ENCODE measurements at places on chromosomes 16 and 17. TPM values are rescaled to one million over a fixed set of nuclear protein-coding genes. Genes with fewer than 3 reads are reported as not detected.
A peak's percentile ranks its signal among the peaks of the same experiment; 100 is the strongest.

GRCh38 chr17:8867361-8867981, at the start of gene PIK3R6:
TSS of gene PIK3R6 (minus strand) at chr17:8867674. CDS start at chr17:8849794, 17,880 bp downstream.
- peak; percentile 73 for DNase-seq
- H3K36me3 ChIP-seq = peaks cover 12% of the 10 kb centered on the region
- peak within 1 kb of the TSS; percentile 92 for H3K27ac ChIP-seq

GRCh38 chr16:56262551-56263245, 71.4 kb downstream of the GNAO1 start:
- no peak for DNase-seq
- H3K4me3 ChIP-seq = peak overlapping the region; percentile 64
- peak overlapping the region; percentile 41 for H3K27ac ChIP-seq
- no peaks in the 10 kb centered on the region for H3K36me3 ChIP-seq
- H3K27me3 ChIP-seq = peaks cover 3% of the 10 kb centered on the region
- H3K4me1 ChIP-seq = peaks cover 26% of the 10 kb centered on the region

GRCh38 chr17:36188891-36189306, 7.7 kb downstream of the CCL3L1 start:
- no peaks in the 10 kb centered on the region for H3K36me3 ChIP-seq
- no peak overlapping the region for H3K27ac ChIP-seq
- no peak overlapping the region for H3K4me3 ChIP-seq
- H3K27me3 ChIP-seq = peaks cover 29% of the 10 kb centered on the region
- DNase-seq = peak; percentile 76
- peaks cover 21% of the 10 kb centered on the region for H3K4me1 ChIP-seq

DNA sequence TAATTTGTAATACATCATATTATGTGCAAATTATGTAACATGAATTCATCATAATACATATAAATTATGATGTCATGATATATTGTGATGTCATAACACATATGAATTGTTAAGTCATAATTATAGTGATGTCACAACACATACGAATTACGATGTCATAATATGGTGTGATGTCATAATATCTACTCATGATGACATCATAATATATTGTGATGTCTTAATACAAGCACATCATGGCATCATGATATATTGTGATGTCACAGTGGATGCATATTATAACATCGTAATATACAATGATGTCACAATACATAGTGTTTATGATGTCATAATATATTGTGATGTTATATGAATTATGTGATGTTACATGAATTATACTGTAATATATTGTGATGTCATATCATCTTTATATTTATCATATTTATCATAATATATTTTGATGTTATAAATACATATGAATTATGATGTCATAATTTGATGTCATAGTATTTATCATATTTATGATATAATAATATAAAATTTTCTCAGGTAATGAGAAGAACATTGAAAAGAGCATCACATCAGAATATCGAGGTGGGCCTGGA, 1793.0 kb downstream of the TP53TG3F start:
- no peak for DNase-seq
- no peaks in the 10 kb centered on the region for H3K27me3 ChIP-seq
- no peaks in the 10 kb centered on the region for H3K36me3 ChIP-seq
- no peaks in the 10 kb centered on the region for H3K4me1 ChIP-seq
- H3K4me3 ChIP-seq = no peak overlapping the region
- no peak overlapping the region for H3K27ac ChIP-seq

GRCh38 chr17:79922116-79922601, 82.9 kb upstream of the CBX4 start:
- peaks cover 5% of the 10 kb centered on the region for H3K4me1 ChIP-seq
- no peak overlapping the region for H3K27ac ChIP-seq
- H3K4me3 ChIP-seq = no peak overlapping the region
- no peak for DNase-seq
- no peaks in the 10 kb centered on the region for H3K27me3 ChIP-seq

- DNase-seq = no peak
- H3K27ac ChIP-seq = peak overlapping the region; percentile 66
- no peaks in the 10 kb centered on the region for H3K27me3 ChIP-seq
- H3K4me1 ChIP-seq = peaks cover 68% of the 10 kb centered on the region
- no peak overlapping the region for H3K4me3 ChIP-seq
Measured at GRCh38 chr16:27332105-27332504, 18.3 kb downstream of the IL4R start.

- no peaks in the 10 kb centered on the region for H3K27me3 ChIP-seq
- H3K4me3 ChIP-seq = no peak overlapping the region
- peaks cover 2% of the 10 kb centered on the region for H3K4me1 ChIP-seq
- DNase-seq = no peak
- H3K36me3 ChIP-seq = no peaks in the 10 kb centered on the region
Measured at GRCh38 chr17:72682605-72683004, 409.9 kb downstream of the SLC39A11 start.

SLC52A1 gene
- 0.14 TPM for total RNA-seq

GRCh38 chr17:57955183-57955931, at the start of gene CUEDC1:
TSS of gene CUEDC1 (minus strand) at chr17:57955412. CDS start at chr17:57885564, 69,848 bp downstream.
- peaks cover 51% of the 10 kb centered on the region for H3K27me3 ChIP-seq
- peaks cover 24% of the 10 kb centered on the region for H3K4me1 ChIP-seq
- peak within 1 kb of the TSS; percentile 75 for H3K4me3 ChIP-seq
- H3K36me3 ChIP-seq = no peaks in the 10 kb centered on the region
- peak; percentile 91 for DNase-seq

DNA sequence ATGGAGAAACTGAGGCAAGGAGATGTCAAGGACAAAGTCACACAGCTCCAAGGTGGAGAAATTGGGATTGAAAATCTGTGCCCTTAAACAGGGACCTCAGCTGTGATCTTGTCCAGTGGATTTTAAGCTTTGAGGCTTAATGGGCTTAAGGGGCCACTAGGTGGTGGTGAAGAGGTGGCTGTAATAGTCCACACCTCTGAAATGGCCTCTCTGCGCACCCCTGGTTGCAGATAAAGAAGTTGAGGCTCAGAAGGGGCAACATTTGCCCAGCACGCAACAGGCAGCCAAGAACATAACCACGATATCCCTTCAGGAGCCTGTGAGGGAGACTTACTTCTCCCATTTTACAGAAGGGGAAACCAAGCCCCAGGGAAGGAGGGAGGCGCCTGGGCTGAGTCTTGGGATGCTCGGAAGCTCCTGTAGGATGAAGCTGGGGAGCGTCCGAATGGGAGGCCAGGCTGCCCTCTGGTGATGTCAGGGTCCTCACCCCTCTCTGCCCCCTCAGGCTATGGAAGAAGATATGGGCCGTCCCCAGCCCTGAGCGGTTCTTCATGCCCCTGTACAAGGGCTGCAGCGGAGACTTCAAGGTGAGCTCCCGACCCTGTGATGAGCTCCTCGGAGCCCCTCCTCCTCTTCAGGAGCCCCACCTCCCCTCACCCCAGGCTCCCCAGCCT, 43.7 kb downstream of the IL21R start:
- no peak for DNase-seq
- no peaks in the 10 kb centered on the region for H3K27me3 ChIP-seq
- H3K4me3 ChIP-seq = no peak overlapping the region
- H3K27ac ChIP-seq = peak overlapping the region; percentile 66
- H3K36me3 ChIP-seq = peaks cover 95% of the 10 kb centered on the region
- H3K4me1 ChIP-seq = peaks cover 38% of the 10 kb centered on the region

PIRT gene
- total RNA-seq = not detected

DNA sequence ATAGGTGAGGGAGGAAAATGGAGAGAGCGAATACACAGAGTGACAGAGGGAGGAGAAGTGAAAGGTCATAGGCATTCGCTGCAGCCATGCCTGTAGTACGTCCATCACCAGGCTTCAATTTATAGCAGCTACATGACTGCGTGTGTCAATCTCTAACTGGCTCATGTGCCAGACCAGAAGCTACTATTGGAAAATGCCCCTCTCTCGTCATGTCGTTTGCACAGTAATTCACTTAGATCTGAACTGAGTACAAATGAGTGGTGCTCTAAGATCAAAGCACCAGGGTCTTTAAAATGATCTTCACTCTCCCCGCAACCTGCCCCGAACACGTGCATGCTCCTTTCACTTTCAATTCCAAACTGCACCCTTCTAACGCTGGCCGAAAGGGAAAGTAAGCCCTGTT, 51.3 kb downstream of the ADCY9 start:
- peak overlapping the region; percentile 65 for H3K27ac ChIP-seq
- H3K4me3 ChIP-seq = peak overlapping the region; percentile 75
- DNase-seq = peak; percentile 84
- H3K4me1 ChIP-seq = peaks cover 11% of the 10 kb centered on the region

DHRS7C gene
- total RNA-seq = not detected

GRCh38 chr16:15597822-15598647, 44.9 kb downstream of the MARF1 start:
- H3K4me1 ChIP-seq = peaks cover 23% of the 10 kb centered on the region
- H3K27me3 ChIP-seq = no peaks in the 10 kb centered on the region
- peak overlapping the region; percentile 74 for H3K27ac ChIP-seq
- H3K4me3 ChIP-seq = no peak overlapping the region
- no peak for DNase-seq

DNA sequence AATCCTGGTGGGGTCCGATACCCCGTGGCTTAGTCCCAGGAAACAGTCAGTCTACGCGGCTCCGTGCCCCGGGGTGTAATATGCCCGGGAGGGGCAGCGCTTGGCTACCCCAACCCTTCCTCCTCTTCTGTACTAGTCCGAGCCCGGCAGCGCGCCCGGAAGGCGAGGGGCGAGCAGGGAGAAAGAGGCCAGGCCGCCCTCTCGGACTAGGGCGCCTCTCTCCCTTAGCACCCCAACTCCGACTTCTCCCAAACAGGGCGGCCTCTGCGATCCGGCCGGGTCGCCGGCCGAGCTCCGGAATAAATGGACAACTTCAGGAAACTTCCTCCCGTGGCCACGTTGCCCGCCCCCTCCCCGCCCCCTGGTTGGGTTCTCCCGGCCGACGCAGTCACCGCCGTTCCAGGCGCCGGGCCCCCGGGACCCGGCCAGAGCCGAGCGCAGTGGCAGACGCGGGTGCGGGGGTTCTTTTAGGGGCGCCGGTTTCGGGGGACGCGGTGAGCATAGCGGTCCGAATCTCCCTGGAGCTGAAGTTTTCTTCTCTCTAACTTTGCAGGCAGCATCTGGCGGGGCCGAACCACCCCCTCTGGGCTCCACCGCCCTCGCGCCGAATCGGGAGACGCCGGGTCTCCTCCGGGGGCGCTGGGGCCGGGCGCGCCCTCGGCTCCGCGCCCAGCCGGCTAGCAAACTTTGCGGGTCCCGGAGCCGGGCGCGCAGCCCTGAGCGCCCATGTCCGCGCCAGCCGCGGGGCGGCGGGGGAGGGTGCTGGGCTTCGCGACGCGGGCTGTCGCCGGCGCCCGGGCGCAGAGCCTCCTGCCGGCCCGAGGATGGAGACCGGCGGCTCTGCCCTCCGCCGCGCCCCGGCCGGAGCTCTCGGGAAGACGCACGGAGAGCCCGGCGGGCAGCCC, at the start of gene SDK2:
TSS of gene SDK2 (minus strand) at position 301 of the 905 bp plus-strand sequence. CDS start 357 bp downstream, outside the sequence.
- peaks cover 60% of the 10 kb centered on the region for H3K27me3 ChIP-seq
- peak within 1 kb of the TSS; percentile 37 for H3K27ac ChIP-seq
- no peaks in the 10 kb centered on the region for H3K36me3 ChIP-seq
- H3K4me1 ChIP-seq = peaks cover 15% of the 10 kb centered on the region
- H3K4me3 ChIP-seq = peak within 1 kb of the TSS; percentile 85

GRCh38 chr17:79707931-79708891, 22.5 kb upstream of the ENPP7 start:
- peak; percentile 88 for DNase-seq
- no peaks in the 10 kb centered on the region for H3K27me3 ChIP-seq
- H3K4me3 ChIP-seq = no peak overlapping the region
- no peaks in the 10 kb centered on the region for H3K4me1 ChIP-seq
- no peak overlapping the region for H3K27ac ChIP-seq

HIC1 gene
- 49.4 TPM for total RNA-seq

IGF2BP1 gene
- total RNA-seq = 0.09 TPM

OR1A1 gene
- not detected for total RNA-seq

DNA sequence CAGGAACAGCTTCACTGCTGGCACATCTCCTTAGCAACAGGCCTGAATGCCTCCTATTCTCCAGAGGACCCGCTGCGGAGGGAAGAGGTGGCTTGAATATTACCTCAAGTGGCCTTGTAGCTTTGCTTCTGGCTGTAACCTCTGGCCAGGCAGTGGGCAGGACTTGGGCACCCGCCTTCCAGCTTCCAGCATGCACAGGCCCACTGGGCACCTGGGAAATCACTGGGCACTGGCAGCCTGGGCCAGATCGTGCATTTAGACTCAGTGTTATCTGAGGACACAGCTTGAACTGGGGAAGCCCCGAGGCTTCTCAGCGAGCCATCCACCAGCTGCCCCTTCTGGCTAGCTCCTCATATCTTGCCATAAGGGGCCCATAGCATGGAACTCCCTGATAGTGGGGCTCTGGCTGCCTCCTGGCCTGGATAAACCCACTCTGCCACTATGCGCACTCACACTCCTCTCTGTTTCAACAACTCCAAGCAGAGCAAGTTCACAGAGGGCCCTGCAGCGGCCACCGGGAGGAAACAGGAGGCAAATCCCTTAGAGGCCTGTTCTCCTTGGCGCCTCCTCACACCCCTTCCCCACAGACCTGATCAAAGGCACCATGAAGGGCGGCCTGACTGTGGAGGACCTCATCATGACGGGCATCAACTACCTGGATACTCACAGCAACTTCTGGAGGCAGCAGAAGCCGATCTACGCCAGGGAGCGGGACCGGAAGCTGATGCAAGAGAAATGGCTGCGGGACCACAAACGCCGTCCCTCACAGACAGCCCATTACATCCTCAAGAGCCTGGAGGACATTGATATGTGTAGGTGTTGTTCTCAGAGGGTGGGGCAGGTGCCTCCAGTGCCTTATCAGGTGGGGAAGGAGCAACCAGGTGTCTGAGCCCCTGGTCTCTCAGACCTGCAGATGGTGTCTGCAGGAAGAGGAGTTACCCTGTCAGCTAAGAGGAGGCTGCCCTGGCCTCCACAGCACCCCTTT, 7.8 kb downstream of the ODAD4 start:
- no peaks in the 10 kb centered on the region for H3K27me3 ChIP-seq
- H3K4me1 ChIP-seq = no peaks in the 10 kb centered on the region
- DNase-seq = no peak

DNA sequence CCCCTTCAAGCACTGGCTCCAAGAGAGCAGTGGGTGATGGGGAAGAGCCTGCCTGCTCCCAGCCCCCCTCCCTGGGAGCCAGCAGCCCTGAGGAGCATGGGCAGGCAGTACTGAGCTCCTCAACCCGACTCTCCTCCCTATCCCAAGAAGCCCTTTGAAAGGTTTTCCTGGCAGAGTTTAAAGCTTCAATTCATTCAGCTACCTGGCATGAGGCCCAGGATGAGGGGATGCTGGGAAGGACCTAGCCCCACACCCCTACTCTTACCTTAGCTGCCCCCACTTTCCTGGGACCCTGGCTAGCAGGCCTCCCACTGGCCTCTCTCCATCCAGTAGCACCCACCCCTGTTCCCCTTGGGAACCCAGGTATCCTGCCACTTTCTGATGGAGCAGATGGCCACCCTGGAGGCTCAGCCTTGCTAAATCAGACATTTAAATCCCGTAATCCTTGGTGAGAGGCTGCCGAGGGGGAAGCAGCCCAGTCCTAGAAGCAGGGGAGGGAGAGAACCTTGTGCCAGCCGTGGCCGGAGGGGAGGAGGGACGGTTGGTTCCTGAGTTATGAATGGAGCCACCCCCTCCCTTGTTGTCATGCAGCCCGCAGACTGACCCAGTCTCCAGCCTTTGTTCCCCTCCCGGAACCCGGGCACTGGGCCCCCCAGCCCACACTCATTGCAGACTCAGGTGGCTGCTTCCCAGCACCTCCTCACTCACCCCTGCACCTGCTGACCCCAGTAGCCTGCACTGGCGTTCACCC, 17.1 kb downstream of the ATP1B2 start:
- no peak overlapping the region for H3K4me3 ChIP-seq
- DNase-seq = no peak
- peaks cover 38% of the 10 kb centered on the region for H3K36me3 ChIP-seq
- H3K27ac ChIP-seq = no peak overlapping the region
